Activated T-helper 1 cell treated with anti-CD3 and anti-CD28 coated beads, Interleukin-12 subunit alpha, Interleukin-12 subunit beta, Interleukin-2, Interleukin-4 antibody, amounts not matched to agents 30 ng/mL and 10 ng/mL and 1 ng/mL, durations not matched to agents 14 hours and 24 hours and 36 hours (primary cell): ENCODE measurements at places on chromosomes 3 and 15. TPM values are rescaled to one million over a fixed set of nuclear protein-coding genes. Genes with fewer than 3 reads are reported as not detected.

The RAB6B gene
- total RNA-seq, result 0.54 and 0.65 TPM in 2 replicates

DNA sequence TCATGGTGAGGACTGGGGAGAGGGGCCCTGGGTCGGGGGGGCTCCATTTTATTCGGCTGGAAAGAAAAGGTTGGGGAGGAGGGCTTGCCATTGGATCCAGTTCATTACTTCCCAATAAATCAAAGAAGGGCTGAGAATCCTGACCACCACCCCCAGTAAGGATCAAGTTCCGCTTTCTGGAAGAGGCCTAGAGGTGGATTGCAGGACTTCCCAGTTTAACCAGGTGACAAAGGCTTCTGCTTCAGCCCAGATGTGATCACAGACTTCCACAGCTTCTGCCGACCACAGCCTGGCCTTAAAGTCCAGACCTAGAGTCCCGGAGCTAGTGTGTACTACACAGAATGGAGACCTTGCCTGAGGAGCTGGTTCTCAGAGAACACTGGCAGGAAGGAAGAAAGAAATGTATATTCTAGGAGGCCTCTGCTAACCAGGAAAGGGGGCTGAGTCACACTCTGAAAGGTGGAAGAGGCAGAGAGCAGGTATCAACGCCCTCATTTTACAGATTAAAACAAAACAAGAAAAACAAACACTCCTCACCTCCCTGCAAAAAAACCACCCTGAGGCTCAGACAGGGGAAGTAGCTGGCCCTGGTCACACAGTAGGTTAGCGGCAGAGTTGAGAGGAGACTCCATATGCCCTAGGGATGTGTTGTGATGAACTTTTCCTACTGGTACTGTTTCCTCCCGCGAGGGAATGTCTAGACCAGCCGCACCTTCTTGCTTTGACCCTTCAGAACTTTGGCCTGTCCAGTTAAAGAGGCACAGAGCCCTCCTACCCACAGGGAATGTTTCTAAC lies 1.1 kb upstream of the CEMIP start:
- DNase-seq, result no peak

- DNase-seq, result no peak
These were observed 145.0 kb upstream of the MEIS2 start for GRCh38 chr15:37245358-37245757.

DNA sequence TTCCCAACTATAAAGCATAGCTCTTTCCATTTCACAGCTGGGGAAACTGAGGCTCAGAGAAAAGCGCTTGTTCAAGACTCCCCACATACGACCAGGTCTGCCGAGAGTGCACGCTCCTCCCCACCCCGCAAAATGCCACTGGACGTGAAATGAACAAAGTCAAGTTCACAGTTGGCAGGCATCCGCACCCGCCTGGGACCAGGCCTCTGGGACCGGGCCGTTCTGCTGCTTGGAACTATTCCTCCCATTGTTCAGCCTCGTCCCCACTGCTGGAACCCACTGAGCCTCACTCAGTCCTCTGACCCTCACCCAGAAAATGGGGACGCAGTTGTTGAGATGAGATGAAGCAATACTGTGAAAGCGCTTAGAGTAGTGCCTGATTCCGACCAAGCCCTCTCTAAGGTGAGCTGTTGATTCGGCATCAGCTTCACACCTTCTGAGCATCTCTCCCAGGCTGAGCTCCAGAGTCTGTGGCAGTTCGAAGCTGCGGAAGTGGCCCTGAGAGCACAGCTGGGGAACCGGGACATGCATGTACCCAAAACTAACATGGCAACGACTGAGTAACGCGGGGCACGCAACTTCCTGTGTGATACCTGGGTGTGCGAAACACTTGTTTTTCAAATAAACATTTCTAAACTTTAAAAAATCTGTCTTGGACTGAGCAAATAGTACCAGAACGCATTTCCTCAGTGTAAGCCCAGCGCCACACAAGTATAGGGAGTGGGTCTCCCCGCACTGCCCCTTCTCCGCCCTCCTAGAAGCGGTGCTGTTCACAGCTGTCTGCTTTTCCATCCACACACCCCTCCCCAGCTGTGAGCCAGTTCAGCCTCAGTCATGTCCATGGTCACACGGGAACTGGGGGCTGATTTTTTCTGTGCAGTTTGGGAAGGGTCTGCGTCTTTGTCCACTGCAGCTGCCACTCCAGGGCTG lies 93.4 kb downstream of the CHSY1 start:
- DNase-seq, result no peak

GRCh38 chr3:160129459-160130061 lies 95.7 kb upstream of the C3orf80 start:
- DNase-seq, result no peak
